ENCODE measurements at places on chromosomes 3 and 15. TPM values are rescaled to one million over a fixed set of nuclear protein-coding genes. Genes with fewer than 3 reads are reported as not detected.

Gene BRPF1
- total RNA-seq = 15.3 TPM

Gene MESP1
- 0.50 TPM for total RNA-seq

Gene APOD
- 1.6 TPM for total RNA-seq

Gene ERICH6
- 0.15 TPM for total RNA-seq

Gene CFAP91
- total RNA-seq = 0.44 TPM

Gene GREM1
- 141 TPM for total RNA-seq

Gene GP9
- total RNA-seq = not detected

Gene MYD88
- 14.9 TPM for total RNA-seq

Gene IL20RB
- 2.6 TPM for total RNA-seq

Gene KNG1
- total RNA-seq = not detected

Gene GABRR3
- total RNA-seq = not detected

Gene OR5K2
- not detected for total RNA-seq

Gene FAM227B
- 6.5 TPM for total RNA-seq

Data from smooth muscle cell of trachea (primary cell).